Aorta (tissue), 5 donors: ENCODE measurements at places on chromosomes 12 and 14.

- no peak for DNase-seq
Measured at GRCh38 chr12:124557518-124558223, 9.7 kb downstream of the NCOR2 start.

- no peak for DNase-seq
Measured at GRCh38 chr12:2692080-2692479, 102.7 kb upstream of the FKBP4 start.

GRCh38 chr14:61841145-61841544, 78.9 kb downstream of the SNAPC1 start:
- DNase-seq = no peak

GRCh38 chr14:57382283-57382682, 8.1 kb upstream of the NAA30 start:
- DNase-seq = no peak
